ENCODE measurements at places on chromosomes 7 and 10. TPM values are rescaled to one million over a fixed set of nuclear protein-coding genes. Genes with fewer than 3 reads are reported as not detected.

Gene NEUROD6
- total RNA-seq, result not detected

Gene ARHGEF35
- total RNA-seq, result 4.0 TPM

Gene OPALIN
- not detected for total RNA-seq

Gene CALML5
- 36.7 TPM for total RNA-seq

Gene C7orf33
- not detected for total RNA-seq
